ACHN (cell line): ENCODE measurements at places on chromosomes 7 and 10.

- no peak for DNase-seq
Measured at GRCh38 chr10:60801522-60801921, 23.2 kb downstream of the CDK1 start.

DNA sequence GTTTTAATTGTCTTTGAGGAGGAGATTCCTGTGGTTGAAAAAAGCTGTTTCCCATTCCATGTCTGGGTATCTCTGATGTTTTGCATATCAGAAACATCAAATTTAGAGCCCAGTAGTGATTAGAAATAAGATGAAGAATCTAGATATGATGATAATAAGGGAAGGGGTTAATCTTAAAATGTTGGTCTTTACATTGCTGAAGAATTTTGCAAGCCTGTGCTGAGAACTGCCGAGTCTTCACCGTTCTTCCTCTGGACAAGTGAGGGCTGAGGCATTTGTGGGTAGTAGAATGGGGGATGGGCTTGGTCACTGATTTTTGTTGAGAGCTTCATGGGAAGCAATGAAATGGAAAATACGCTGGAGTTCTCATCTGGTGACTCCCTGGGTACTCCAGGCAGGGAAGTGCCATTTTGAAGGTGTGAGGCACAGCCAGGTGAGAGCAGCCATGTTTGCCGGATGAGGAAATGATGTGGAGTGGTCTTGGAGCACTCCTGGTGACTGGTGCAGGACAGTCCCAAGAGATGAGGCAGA lies 10.2 kb downstream of the TCF7L2 start:
- DNase-seq = no peak

DNA sequence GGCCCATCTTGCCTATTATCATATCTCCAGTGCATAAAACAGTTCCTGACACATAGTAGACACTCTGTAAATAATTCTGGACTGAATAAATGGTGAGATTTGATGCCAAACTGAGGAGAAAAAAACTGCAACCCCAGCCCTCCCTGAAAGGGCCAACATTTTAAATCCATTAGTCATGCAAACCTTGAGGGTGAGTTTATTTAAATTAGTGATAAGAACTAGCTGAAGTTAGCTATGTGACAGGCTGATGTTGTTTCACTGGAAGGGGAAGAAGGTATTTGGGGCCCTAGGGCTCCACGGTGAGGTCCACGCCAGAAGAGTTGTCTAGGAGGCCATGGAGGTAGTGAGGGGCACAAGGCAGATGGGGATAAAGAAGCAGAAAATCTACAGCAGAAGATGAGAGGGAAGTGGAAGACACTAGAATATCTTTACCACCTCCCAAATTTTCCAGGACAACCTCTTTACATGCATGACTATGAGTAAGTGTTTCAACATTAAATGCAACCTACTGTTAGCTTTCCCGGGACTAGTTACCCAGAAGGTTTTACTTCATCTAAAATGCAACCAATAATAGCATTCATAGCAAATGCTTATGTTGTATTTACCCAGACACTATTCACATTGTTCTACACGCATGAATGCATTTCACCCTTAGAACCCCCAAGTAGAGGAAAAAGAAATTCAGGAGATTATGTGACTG lies 183.2 kb upstream of the LYZL1 start:
- DNase-seq = no peak

DNA sequence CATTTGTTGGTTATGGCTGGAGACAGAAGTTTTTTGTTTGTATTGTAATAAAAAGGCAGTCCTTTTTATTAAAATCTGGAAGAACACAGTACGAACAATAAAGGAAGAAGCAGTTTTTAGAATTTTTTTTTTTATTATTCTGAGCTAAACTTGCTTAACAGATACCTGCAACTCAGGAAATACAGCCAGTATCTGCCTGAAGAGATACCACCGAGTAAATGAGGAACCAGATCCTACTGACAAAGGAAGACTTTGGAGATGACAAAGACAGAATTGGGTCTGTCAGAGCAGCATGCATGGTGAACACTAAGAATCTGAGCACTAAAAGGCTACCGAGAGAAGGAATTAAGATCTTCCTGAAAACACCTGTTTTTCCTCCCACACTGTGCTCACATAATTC lies 1335.9 kb upstream of the SORCS1 start:
- DNase-seq = no peak

- DNase-seq = no peak
Measured at GRCh38 chr7:34840176-34840785, 182.3 kb downstream of the NPSR1 start.

DNA sequence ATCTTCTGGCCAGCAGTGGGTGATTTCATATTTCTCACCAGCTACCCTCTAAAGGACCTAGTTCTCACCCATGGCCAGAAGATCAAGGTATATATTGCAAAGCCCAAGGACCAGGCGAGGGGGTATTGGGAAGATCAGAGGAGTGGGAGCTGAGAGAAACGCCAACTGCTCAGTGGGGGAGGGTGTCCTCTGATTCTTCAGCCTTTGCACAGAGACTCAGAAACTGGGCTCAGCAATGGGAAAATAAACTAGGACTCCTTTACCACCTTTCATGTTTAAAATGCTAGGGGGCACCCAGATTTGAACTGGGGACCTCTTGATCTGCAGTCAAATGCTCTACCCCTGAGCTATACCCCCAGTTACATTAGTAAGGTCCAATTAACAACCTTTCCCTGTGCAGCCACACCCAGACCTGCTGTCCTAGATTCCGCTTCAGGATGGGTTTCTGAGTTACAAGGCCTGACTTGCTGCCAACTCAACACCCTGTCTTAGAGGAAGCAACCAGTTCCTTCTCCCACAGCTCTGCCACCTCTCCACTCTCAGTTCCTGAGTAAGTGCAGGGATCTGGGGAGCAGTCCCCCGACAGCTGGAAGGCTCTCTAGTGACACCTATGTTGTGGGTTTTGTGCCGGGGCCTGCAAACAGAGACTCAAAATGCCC lies 93.5 kb downstream of the ZNF783 start:
- DNase-seq = no peak

DNA sequence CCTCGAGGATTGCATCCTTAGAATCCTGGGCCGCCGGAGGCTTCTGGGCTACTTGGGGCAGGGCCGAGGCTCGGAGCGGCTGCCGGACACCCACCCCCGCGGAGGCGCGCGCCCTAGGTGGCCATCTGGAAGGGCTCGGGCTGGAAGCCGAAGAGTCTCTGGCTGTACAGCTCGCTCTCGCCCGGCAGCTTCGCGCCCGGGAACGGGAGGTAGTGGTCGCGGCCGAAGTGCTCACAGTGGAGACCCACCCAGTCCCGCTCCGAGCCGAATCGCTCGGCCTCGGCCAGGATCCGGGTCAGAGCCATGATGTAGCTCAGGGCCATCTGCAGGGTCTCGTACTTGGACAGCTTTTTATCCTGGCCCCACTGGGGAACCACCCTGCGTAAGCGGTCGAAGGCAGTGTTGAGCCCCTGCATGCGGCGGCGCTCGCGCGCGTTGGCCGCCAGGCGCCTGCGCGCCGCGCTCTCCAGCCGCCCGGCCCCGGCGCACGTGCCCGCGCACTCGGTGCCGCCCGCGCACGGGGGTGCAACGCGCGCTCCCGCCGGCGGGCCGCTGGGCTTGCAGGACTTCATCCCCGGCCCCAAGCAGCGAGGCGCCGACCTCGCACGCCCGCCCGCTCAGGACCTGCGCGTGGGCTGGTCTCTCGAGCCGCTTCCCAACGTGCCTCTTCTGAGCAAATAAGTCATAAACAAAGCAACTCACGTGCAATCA lies 652 bp downstream of the ATOH7 start:
- DNase-seq = peak; percentile 84

GRCh38 chr10:115082506-115082905 lies 10.7 kb upstream of the ATRNL1 start:
- DNase-seq = no peak

DNA sequence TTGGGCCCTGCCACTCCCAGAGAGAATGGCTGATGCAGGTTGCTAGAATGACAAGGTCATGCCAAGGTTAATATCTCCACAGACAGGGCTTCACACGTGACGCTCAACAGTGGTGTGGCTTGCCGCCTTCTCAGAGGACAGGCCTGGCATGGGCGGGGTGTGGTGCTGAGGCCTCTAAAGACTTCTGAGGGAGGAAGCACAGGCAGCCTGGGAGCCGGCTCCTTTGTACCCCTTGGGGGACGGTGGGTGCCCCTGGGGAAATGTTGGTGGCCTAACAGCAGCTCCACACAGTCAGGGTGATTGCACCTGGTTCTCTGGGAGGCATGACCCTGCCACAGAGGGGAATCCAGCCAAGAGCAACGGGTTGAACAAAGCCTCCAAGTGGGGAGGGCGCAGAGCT lies 115.1 kb downstream of the PKD1L1 start:
- DNase-seq = no peak

DNA sequence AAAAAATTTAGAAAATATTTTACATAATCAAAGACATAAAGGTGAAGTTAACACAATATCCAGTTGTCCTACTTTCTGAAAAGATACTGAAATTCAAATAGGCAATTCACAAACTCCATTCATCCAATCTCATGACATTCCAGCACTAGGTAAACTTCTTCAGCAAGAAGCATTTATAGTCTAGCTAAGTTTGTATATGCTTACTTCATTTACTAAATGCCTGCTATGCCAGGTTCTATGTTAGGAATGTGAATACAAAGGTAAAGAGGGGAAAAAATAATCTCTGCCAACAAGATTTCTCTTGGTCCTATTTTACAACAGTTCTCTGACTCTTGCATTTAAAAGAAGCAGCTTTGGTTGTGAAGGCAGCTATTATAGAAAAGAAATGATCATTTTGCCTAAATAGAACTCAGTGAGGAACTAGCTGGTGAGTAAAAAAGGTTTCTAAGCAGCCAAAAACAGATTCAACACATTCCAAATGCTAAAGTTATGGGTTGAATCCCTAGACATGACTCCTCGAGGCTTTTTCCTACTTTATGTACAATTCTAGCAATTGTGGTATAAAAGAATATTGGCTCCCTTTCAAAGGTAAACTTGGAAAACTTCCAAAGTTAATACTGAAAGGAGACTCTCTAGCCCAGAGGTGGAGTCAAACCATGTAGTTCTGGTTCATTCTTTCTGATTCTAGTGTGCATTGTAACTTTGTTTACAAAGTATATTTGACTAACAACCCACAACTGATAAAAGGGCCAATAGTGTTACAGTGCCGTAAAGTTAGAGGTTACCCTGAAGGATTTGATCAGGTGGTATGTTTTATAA lies 30.9 kb upstream of the KLHL7 start:
- no peak for DNase-seq

DNA sequence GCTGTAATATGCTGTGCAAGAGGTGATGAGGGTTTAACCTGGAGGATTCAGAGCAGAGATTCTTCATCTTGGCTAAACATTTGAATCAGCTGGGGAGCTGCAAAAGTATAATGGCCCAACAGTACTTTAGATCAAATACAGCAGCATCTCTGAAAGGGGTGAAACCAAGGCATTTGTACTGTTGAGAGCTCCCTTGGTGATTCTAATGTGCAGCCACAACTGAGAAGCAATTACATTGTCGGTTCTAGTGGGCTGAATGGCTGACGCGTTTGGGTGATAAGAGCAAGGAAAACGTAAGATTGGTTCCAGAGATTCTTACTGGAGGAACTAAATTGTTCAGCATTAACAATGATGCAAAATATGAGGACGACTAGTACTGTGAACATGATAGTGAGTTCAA lies 269.7 kb downstream of the AGMO start:
- no peak for DNase-seq

DNA sequence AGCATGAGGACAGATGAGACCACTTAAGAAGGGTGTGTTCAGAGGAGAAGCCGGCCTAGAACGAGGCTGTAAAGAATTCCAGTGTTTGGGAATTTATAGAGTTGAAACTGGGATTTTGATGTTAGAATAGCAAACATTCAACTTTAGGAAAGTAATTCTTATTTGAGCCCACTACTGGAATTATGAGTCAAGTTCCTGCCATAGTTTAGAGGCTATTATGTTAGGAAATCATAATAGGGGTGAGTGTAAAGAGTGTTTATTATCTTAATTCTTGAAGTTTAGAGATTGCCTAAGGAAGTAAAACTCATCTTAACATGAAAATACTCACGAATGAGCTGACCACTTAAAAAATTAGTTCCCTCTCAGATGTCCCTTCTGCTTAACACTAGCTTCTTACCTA lies 2.1 kb downstream of the CBLL1 start:
- DNase-seq = no peak

DNA sequence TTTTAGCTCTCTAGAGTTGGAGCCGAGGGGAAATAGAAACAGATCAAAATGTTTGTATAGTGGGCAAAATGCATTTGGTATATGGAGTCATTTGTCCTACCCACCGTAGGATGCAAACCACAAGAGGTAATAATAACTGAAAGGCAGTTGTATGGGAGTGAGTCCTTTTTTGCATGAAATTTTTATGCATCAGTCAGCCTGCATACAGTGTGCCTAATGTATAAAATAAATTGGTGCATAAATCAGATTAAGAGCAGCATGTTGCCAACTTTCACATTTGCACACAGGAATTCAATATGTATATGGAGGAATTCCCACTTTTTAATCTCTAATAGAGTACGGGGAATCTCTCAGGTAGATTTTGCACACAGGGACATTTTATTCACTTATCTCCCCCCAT lies 262.8 kb downstream of the LRMDA start:
- no peak for DNase-seq
